Skeletal muscle cell (primary cell): ENCODE measurements at places on chromosomes 11 and 22.

DNA sequence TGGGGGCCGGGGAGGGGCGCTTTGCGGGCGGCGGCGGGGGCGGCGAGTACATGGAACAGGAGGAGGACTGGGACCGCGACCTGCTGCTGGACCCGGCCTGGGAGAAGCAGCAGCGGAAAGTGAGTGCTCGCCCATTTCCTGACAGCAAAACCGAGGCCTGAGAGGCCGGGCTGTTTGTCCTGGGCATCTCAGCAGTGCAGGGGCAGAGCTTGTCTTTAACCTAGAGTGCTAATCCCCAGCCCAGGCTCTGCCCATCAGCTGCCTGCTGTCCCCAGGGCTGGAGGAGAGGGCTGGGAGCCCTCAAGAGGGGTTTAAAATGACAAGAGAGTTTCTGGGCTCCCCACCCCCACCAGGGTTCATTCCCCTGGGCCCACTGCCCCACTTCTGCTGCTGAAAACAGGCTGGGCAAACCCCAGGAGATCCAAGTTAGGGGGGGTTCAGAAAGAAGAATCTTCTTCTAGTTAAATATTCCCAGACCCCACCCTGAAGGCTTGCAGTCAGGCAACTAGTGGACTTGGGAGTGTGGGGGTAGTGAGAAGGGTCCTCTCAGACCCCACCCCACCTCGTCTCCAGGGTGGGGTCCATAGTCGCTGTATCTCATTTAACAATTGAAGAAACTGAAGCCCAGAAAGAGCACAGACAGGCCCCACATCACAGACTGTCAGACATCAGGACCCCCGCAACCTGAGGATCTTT lies 411 bp downstream of the ACTN3 start:
- no peak for DNase-seq

GRCh38 chr11:130029137-130029536 lies 26.5 kb upstream of the PRDM10 start:
- DNase-seq, result no peak

DNA sequence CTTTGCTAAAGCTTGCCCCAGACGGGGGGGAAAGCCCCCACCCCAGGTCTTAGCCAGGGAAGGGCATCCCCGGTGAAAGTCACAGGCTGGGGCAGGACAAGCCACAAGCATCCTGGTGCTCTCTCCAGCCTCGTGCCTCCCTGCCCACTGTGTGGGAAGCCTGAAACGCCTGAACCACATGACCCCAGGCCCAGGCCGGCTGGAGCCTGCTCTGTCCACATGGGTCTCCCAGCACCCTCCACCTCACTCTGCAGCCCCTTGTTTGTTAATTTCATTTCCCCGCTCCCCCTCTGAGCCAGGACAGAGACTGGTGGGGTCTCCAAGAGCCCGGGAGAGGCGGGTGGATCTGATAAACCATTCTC lies 58.3 kb upstream of the TCF20 start:
- no peak for DNase-seq

DNA sequence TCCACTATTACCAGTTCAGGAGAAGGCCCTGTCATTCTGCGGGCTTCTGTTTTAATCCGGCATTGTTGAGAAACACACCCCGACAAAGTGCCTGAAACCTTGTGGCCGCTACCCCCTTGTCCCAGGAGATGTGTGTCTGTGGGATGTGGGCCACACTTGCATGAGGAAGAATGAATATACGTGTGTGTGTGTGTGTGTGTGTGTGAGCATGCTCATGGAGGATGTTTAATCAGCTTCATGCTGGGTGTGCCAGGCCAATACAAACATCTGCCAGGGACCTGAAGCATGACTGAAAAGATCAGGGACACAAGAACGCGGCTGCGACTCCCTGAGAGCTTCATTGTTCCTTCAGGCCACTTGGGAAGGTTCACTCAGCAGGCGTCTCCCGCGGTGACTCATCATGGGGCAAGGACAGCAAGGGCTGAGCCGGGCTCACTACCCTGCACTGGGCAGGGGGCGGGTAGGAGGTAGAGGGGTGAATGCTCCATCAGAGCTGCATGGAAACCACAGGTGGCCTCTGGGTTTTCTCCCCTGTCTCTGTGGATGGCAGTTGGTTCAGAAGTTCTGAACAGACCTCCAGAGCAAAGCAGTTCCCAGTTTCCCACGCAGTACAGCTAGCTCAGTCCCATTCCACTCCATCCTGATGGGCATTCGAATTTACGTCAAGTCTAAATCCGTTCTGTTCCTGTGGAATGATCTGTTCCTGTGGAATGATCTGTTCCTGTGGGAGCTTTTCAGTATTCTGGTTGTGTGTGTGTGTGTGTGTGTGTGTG lies 7.0 kb upstream of the MALAT1 start:
- DNase-seq, result peak; percentile 98

DNA sequence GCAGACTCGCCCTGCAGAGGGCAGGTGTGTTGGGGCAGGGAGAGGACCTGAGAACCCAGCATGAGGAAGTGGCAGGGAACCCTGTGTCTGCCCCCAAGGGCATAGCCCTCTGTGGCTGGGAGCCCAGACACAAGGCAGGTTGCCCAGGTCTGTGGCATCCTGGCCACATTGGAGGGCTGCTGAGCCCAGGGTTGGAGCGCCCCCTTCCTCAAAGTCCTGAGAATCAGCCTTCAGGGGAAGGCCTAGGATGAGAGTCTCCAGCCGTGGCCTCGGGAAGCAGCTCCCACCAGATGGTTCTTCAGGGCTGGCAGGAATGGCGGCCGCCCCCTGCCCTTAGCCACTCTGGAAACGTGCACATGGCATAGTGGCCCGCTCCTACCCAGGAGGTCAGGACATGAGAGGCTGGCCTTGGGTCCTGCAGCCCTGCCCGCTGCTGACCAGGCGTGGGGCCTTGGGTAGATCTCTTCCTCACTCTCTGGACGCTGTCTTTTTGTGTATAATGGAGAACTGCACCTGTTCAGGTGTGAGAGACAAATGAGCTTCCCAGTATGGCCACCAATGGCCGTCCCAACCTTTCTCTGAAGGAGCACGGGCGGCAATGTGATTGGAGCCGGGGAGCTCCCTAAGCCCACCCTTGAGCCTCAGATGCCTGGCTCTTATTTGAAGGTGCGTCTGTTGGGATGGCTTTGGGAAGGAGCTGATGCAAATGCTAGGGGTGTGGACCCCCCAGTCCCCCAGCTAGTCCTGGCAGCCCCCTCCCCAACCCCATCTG lies 4.6 kb upstream of the CDC42BPG start:
- no peak for DNase-seq

GRCh38 chr11:95720195-95720594 lies 69.4 kb downstream of the FAM76B start:
- DNase-seq, result no peak
